K562 (cell line): ENCODE measurements at places on chromosomes 12 and 14. TPM values are rescaled to one million over a fixed set of nuclear protein-coding genes. Genes with fewer than 3 reads are reported as not detected.

DNA sequence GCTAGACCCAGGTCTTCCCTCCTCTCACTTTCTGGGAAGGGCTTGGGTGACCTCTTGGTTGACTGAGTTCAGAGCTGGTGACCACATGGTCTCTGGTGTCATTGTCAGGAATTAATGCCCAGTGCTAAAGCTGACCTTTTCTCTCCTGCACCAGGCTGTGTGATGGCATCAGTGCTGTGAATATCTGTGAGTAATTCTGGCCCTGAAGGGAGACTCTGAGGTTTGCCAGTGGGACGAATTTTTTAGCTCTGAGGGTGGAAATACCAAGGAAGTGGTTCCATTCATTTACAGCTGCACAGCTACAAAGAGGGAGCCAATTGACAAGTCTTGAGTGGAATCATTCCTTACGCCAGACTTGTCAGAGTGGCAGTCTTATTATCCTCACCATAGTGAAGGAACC, 6.2 kb upstream of the KRT86 start:
- no peaks in the 10 kb centered on the region for H3K36me3 ChIP-seq
- no peak for DNase-seq
- H3K27ac ChIP-seq, result no peak overlapping the region
- H3K27me3 ChIP-seq, result no peaks in the 10 kb centered on the region

GRCh38 chr12:118982984-118983761, 1.8 kb downstream of the SRRM4 start:
- no peaks in the 10 kb centered on the region for H3K36me3 ChIP-seq
- DNase-seq, result no peak
- H3K27ac ChIP-seq, result no peak overlapping the region
- no peaks in the 10 kb centered on the region; the same call in 1 of the 2 replicates for H3K27me3 ChIP-seq

GRCh38 chr14:39175445-39176262, 600 bp downstream of the PNN start:
- H3K36me3 ChIP-seq, result peaks cover 49% of the 10 kb centered on the region
- no peaks in the 10 kb centered on the region for H3K27me3 ChIP-seq
- peak overlapping the region; percentile 90 for H3K4me3 ChIP-seq
- peak; percentile 47 for DNase-seq
- peaks cover 18% of the 10 kb centered on the region; the same call in 2 of the 3 replicates for H3K4me1 ChIP-seq
- H3K27ac ChIP-seq, result peak overlapping the region; percentile 94

- peaks cover 6% of the 10 kb centered on the region for H3K4me1 ChIP-seq
- H3K36me3 ChIP-seq, result peaks cover 77% of the 10 kb centered on the region
- no peaks in the 10 kb centered on the region for H3K27me3 ChIP-seq
- no peak overlapping the region for H3K27ac ChIP-seq
Observed at GRCh38 chr14:99507860-99508640, 26.8 kb downstream of the CCNK start.

GRCh38 chr12:69908203-69908602, 83.2 kb downstream of the MYRFL start:
- no peak overlapping the region for H3K4me3 ChIP-seq
- H3K36me3 ChIP-seq, result no peaks in the 10 kb centered on the region
- H3K27me3 ChIP-seq, result peaks cover 4% of the 10 kb centered on the region; the same call in 1 of the 2 replicates

- H3K4me3 ChIP-seq, result no peak overlapping the region
- H3K27me3 ChIP-seq, result peaks cover 7% of the 10 kb centered on the region
- no peak overlapping the region for H3K27ac ChIP-seq
- no peak for DNase-seq
Observed at GRCh38 chr12:51406859-51407258, 15.7 kb upstream of the GALNT6 start.

- H3K4me3 ChIP-seq, result no peak overlapping the region
- no peak overlapping the region for H3K27ac ChIP-seq
- no peak for DNase-seq
- peaks cover 5% of the 10 kb centered on the region for H3K27me3 ChIP-seq
Observed at GRCh38 chr12:12024911-12025682, 45.6 kb upstream of the BCL2L14 start.

DNA sequence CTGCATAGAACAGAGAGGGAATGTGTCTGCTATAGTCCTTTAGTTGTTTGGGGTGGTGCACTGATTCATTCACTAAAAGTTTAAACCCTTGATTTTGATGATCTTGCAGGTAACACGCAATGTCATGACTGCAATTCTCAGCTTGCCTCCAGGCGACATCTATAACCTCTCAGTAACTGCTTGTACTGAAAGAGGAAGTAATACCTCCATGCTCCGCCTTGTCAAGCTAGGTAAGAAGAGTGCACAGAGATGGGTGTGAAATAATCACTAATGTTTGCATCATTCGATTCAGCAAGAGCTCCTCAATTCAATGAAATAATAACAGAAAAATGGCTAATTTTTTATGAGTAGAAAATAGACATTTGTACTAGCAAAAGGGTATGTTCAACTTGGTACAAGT, 203.7 kb downstream of the PTPRO start:
- no peak overlapping the region for H3K4me3 ChIP-seq
- no peaks in the 10 kb centered on the region for H3K27me3 ChIP-seq
- H3K4me1 ChIP-seq, result no peaks in the 10 kb centered on the region
- no peak overlapping the region for H3K27ac ChIP-seq

- no peaks in the 10 kb centered on the region for H3K36me3 ChIP-seq
- H3K27ac ChIP-seq, result no peak overlapping the region
- H3K4me3 ChIP-seq, result no peak overlapping the region
- H3K4me1 ChIP-seq, result no peaks in the 10 kb centered on the region
- DNase-seq, result no peak
Observed at GRCh38 chr14:80078501-80078900, 132.8 kb downstream of the DIO2 start.

DNA sequence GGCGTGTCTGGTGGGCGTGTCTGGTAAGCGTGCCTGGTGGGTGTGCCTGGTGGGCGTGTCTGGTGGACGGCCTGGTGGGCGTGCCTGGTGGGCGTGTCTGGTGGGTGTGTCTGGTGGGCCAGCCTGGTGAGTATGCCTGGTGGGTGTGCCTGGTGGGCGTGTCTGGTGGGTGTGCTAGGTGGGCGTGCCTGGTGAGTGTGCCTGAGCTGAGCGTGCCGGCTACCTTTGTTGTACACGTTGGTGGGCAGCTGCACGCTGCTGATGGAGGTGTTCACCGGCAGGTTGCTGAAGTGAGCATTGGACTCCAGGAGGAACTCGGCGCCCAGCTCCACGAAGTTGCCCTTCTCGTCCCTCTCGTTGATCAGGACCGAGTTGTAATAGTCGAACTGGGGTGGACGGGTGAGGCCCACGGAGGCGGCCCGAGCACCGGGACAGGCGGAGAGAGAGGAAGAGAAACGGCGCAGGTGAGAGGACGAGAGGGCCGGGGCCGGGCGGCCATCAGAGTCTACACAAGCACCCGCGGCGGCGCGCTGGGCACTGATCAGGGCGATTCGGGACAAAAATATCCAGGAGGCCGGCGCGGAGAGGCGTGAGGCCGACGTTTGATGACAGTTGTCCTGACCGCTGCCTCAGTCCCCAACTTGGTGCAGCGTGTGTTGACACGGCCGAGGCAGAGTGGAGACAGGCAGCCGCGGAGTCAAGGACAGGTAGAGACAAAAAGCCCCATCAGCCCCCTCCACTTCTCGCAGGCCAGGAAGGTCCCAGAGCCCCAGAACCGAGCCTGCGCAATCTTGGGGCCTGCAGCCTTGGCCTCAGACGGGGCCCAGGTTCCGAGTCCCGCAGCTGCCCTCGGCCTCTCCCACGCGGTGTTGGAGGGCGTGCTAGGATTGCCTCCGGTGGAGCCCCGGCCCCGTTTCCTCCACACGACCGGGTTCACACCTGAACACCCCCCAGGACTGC, 10.5 kb downstream of the CACNA2D4 start:
- H3K27me3 ChIP-seq, result no peaks in the 10 kb centered on the region
- no peak overlapping the region for H3K4me3 ChIP-seq
- peaks cover 8% of the 10 kb centered on the region for H3K4me1 ChIP-seq
- H3K36me3 ChIP-seq, result no peaks in the 10 kb centered on the region
- DNase-seq, result peak; percentile 12
- H3K27ac ChIP-seq, result no peak overlapping the region

DNA sequence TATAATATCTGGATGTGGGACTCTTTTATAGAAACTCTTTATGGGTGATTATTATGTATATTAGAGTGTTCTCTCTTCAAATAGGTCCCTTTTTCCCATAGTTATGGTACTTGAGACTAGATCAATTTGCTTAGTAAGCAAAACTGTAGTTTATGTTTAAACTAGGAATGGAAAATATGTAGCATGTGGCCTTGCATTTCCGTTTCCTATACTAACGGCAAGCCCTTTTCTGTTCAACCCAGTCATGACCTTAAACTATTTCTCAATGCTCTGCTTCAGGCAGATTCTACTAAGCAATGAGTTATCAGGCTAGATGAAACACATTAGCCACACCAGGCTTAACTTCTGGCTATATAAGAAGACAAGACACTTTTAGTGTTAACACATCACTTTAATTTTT, 84.6 kb downstream of the OTOGL start:
- no peak overlapping the region for H3K4me3 ChIP-seq
- no peaks in the 10 kb centered on the region for H3K36me3 ChIP-seq

GRCh38 chr14:84929086-84929485, 600.9 kb upstream of the FLRT2 start:
- no peak overlapping the region for H3K4me3 ChIP-seq
- H3K36me3 ChIP-seq, result no peaks in the 10 kb centered on the region
- H3K4me1 ChIP-seq, result no peaks in the 10 kb centered on the region
- H3K27me3 ChIP-seq, result no peaks in the 10 kb centered on the region
- DNase-seq, result no peak

- DNase-seq, result no peak
- no peaks in the 10 kb centered on the region for H3K36me3 ChIP-seq
- no peaks in the 10 kb centered on the region for H3K27me3 ChIP-seq
- no peak overlapping the region for H3K27ac ChIP-seq
- no peak overlapping the region for H3K4me3 ChIP-seq
- no peaks in the 10 kb centered on the region for H3K4me1 ChIP-seq
Observed at GRCh38 chr12:10511756-10512355, 6.2 kb downstream of the EIF2S3B start.

DNA sequence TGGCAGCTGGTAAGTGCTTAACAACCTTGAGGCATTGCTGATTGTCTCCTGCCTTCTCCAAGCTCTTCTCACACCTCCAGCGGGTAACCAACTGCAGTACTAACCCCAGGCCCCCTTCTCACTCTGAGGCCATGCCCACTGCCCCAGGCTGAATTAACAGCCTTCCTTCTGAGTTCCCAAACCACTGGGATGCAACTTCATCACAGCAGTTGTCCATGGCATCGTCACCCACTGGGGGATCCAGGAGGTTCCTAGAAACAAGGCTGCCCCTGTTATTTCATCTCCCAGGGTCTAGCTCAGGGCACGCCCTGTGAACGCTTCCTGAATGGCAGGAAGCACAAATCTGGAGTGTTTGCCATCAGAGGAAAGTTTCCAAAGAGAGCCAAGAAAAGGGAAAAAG, 58.0 kb downstream of the SYNE3 start:
- no peaks in the 10 kb centered on the region for H3K36me3 ChIP-seq
- H3K27ac ChIP-seq, result no peak overlapping the region
- DNase-seq, result no peak

- H3K27me3 ChIP-seq, result no peaks in the 10 kb centered on the region
- peak overlapping the region; percentile 14; the same call in 1 of the 2 replicates for H3K4me3 ChIP-seq
- DNase-seq, result no peak
- H3K36me3 ChIP-seq, result peaks cover 12% of the 10 kb centered on the region; the same call in 1 of the 3 replicates
Observed at GRCh38 chr12:122888232-122888752, 7.6 kb downstream of the VPS37B start.

The RALGAPA1 gene
- 14.0 and 14.7 TPM in 2 replicates for total RNA-seq

The DBX2 gene
- not detected in 2 replicates for total RNA-seq

The STAC3 gene
- total RNA-seq, result 3.5 and 4.6 TPM in 2 replicates

The KRT6C gene
- total RNA-seq, result not detected in 2 replicates

The PIP4P1 gene
- total RNA-seq, result 15.1 and 20.9 TPM in 2 replicates

The KCNH5 gene
- 1.2 and 1.5 TPM in 2 replicates for total RNA-seq

The TTC9 gene
- 0.02 and 0.07 TPM in 2 replicates for total RNA-seq

The VRTN gene
- 0.09 and 0.11 TPM in 2 replicates for total RNA-seq

The FAM186B gene
- total RNA-seq, result 0.18 TPM in 2 replicates

The TCL1A gene
- total RNA-seq, result not detected in 2 replicates

The FOXN4 gene
- not detected in 2 replicates for total RNA-seq

The TAS2R19 gene
- total RNA-seq, result 0.86 and 1.2 TPM in 2 replicates
